Thoracic aorta (tissue), 2 donors: ENCODE measurements at places on chromosomes 11 and 22. TPM values are rescaled to one million over a fixed set of nuclear protein-coding genes. Genes with fewer than 3 reads are reported as not detected.

GRCh38 chr22:41613456-41613855, 7.4 kb downstream of the DESI1 start:
- no peak for DNase-seq
- no peaks in the 10 kb centered on the region for H3K27me3 ChIP-seq
- no peak overlapping the region for H3K4me3 ChIP-seq
- H3K4me1 ChIP-seq = no peaks in the 10 kb centered on the region
- no peak overlapping the region for H3K27ac ChIP-seq

DNA sequence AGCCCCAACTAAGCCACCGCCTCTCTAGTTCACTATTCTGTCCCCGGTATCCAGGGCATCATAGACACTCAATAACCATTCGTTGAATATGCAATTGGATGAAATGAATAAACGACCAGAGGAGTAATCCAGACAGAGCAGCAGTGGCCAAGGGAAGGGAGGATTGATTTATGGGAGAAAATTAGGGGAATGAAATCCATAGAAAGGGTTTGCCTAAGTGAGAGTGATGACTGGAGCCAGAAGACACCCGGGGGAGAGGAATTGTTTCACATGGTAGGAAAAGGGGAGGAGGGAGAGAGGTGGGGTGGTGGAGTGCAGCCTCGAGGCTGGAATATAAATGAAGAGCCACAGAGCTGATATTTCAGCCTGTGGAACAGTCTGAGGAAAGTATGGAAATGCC, 168.2 kb downstream of the COMMD9 start:
- H3K4me1 ChIP-seq = peaks cover 7% of the 10 kb centered on the region
- H3K27ac ChIP-seq = no peak overlapping the region
- H3K4me3 ChIP-seq = no peak overlapping the region
- no peaks in the 10 kb centered on the region for H3K27me3 ChIP-seq

- H3K36me3 ChIP-seq = no peaks in the 10 kb centered on the region
- H3K4me1 ChIP-seq = peaks cover 22% of the 10 kb centered on the region
- H3K27ac ChIP-seq = no peak overlapping the region
- H3K4me3 ChIP-seq = no peak overlapping the region
- no peaks in the 10 kb centered on the region for H3K27me3 ChIP-seq
Measured at GRCh38 chr11:75766443-75767227, 1.9 kb upstream of the DGAT2 start.

GRCh38 chr11:19370100-19370861, 129.5 kb upstream of the E2F8 start:
- no peak overlapping the region for H3K4me3 ChIP-seq
- DNase-seq = no peak
- H3K4me1 ChIP-seq = peaks cover 20% of the 10 kb centered on the region
- no peaks in the 10 kb centered on the region for H3K36me3 ChIP-seq
- H3K27ac ChIP-seq = no peak overlapping the region

The TMEM9B gene
- 35.3 TPM for total RNA-seq

DNA sequence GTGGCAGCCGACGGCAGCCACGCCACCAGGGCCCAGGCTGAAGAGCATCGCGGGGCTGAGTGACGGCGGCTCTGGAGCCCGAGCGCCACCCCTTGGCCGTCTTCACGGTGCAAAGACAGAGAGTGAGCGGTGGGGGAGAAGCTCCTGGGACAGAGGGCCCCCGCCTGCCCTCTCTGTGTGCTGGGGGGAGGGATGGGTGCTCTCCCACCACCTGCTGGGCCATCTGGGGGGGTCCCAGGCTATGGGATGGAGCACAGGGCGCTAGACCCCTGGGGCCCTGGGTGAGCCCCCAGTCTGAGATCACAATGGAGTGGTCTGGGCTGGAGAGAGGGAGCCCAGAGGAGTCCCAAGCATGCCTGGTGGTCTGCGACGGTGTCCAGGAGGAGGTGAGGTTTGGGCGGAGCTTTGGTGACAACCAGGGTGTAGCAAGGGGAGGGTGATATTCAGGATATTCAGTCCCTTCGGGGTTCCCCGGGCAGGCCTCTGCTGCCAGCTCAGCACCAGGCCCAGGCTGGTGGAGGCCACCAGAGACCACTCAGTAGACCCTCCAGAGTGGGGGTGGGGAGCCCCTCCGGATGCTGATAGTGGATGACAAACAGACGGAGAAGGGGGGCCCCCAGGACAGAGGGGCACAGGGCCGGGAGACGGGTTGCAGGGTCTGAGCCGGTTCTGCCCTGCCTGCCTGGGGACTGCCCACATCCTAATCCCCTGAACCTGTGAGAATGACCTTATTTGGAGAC, 78.1 kb upstream of the PRR5 start:
- DNase-seq = no peak
- no peaks in the 10 kb centered on the region for H3K4me1 ChIP-seq
- H3K4me3 ChIP-seq = no peak overlapping the region
- no peak overlapping the region for H3K27ac ChIP-seq
- H3K27me3 ChIP-seq = no peaks in the 10 kb centered on the region

DNA sequence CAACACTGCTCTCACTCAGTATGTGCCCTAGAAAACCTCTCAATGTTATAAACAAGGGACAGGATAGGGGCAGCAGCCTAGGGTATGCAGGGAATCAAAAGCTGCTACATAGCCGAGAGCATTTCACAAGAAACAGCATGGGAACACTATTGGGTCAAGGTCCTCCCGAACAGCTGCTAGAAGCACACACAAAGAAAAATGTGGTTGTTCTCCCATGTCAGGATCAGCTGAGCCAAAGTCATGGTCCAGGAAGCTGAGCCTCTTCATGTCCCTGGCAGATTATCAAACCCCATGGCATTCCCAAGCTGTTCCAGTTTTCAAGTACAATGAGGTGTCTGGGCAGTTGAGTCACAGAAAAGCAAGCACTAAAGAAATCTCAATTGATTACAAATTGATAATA, 21.0 kb upstream of the GDPD4 start:
- DNase-seq = no peak
- H3K4me1 ChIP-seq = no peaks in the 10 kb centered on the region
- H3K36me3 ChIP-seq = peaks cover 15% of the 10 kb centered on the region
- no peak overlapping the region for H3K4me3 ChIP-seq
- H3K27ac ChIP-seq = no peak overlapping the region
- H3K27me3 ChIP-seq = no peaks in the 10 kb centered on the region

DNA sequence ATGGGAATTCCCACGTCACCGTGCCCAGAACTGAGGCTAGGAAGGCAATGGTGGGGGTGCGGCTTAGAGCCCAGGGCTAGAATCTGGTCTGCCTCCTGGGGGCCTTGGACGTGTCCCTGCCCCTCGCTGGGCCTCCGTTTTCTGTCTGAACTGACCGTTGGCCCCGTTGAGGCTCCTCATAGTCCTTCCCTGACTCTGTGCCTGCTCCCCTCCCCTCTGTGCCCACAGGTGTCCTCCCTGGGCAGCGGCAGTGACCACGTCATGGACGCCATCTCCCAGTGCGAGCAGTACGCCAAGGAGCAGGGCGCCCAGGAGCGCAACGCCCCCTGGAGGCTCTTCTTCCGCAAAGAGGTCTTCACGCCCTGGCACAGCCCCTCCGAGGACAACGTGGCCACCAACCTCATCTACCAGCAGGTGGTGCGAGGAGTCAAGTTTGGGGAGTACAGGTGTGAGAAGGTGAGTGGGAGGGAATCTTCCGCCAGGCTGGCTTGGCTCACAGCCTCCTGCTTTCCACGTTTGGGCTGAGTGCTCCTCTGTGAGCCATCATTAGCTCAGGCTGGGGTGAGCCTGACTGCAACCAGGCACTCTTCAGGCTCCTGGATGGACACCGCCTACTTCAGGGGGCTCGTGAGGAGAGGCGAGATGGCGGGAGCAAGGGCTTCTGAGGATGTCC, 63.9 kb downstream of the MYO7A start:
- H3K27me3 ChIP-seq = no peaks in the 10 kb centered on the region
- no peaks in the 10 kb centered on the region for H3K36me3 ChIP-seq
- no peak overlapping the region for H3K4me3 ChIP-seq
- no peaks in the 10 kb centered on the region for H3K4me1 ChIP-seq
